ENCODE measurements at places on chromosomes 6 and 20. TPM values are rescaled to one million over a fixed set of nuclear protein-coding genes. Genes with fewer than 3 reads are reported as not detected.

Gene AK9
- total RNA-seq = 3.5 TPM

Gene DDX43
- total RNA-seq = not detected

Gene KCNS1
- total RNA-seq = 0.10 TPM

- peaks cover 9% of the 10 kb centered on the region for H3K27me3 ChIP-seq
- peak within 1 kb of the TSS; percentile 99 for H3K27ac ChIP-seq
- H3K36me3 ChIP-seq = no peaks in the 10 kb centered on the region
- H3K4me1 ChIP-seq = peaks cover 19% of the 10 kb centered on the region
These were observed at the start of gene SUPT3H for GRCh38 chr6:45377554-45378333. Gene SUPT3H, minus strand, starts transcription at chr6:45377934.

- no peaks in the 10 kb centered on the region for H3K4me1 ChIP-seq
- no peak overlapping the region for H3K4me3 ChIP-seq
- H3K36me3 ChIP-seq = no peaks in the 10 kb centered on the region
These were observed 100.9 kb downstream of the TMEM200A start for GRCh38 chr6:130466748-130467061.

- peaks cover 4% of the 10 kb centered on the region for H3K27me3 ChIP-seq
- no peak for DNase-seq
- peaks cover 9% of the 10 kb centered on the region for H3K4me1 ChIP-seq
- peak overlapping the region; percentile 48 for H3K27ac ChIP-seq
- H3K36me3 ChIP-seq = peaks cover 13% of the 10 kb centered on the region
- no peak overlapping the region for H3K4me3 ChIP-seq
These were observed 31.2 kb downstream of the HLA-E start for GRCh38 chr6:30520522-30520921.

Data from endothelial cell (in vitro differentiated cells).